ENCODE measurements at places on chromosomes 1 and 21.

GRCh38 chr1:163145435-163145834 is 57.3 kb downstream of the RGS5 start:
- DNase-seq: no peak

- DNase-seq: no peak
Measured at GRCh38 chr1:196481616-196482015, 126.6 kb downstream of the KCNT2 start.

DNA sequence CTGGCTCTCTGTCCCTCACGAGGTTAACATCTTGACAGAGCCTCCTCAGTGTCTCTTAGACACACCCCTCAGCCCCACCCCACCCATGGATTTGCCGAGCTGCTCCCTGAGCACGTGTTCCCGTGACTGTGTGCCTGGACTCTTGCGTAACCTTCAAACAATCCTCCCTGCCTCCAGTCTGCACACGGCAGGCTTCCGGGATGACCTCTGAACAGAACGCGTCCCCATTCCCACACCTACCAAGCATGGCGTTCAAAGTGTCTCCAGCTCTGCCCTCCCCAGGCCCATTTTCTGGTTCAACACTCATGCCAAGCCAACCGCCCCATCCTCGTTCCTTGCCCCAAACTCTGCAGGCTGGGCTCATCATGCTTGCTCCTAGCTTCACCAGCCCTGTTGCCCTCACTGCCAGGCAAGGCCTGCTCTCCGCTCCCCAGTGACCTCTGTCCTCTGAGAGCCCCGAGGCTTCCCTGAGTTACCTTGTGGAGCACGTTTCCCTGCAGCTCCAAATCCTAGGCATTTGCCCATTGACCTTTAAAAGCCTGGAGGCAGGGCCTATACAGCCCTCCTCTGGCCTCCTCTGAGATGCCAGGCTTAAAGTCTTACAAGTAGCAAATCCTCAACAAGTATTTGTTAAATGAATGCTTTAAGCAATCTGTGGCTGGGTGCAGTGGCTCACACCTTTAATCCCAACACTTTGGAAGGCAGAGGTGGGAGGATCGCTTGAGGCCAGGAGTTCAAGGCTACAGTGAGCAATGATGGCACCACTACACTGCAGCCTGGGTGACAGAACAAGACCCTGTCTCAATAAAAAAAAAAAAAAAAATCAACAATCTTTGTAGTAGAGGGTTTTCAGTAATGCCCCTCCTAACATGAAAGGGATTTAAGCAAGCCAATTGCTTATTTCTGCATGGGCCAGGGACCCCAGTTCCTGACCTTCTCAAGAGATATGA is 5.0 kb downstream of the AGT start:
- no peak for DNase-seq

DNA sequence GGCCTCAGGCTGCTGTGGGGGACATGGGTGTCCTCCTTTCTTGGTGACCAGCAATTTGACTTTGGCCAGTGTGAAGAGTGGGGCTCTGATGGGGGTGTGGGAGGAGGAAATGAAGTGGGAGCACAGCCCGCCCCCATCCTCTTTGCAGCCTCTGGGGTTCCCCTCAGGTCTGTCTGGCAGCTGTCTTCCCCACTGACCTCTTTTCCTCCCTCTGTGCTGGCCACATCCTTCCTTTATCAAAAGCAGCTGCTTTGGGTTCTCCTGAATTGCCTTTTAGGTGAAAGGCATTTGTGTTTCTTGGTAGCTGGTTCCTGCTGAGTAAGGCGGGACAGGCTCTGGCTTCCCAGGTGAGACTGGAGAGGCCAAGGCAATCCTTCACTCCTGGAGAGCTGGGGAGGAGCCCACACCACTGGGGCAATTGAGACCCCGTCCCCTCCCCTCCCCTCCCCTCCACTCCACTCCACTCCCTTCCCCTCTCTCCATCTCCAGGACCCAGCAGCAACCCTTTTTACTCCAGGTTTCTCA is 24.9 kb downstream of the PCAT6 start:
- no peak for DNase-seq

DNA sequence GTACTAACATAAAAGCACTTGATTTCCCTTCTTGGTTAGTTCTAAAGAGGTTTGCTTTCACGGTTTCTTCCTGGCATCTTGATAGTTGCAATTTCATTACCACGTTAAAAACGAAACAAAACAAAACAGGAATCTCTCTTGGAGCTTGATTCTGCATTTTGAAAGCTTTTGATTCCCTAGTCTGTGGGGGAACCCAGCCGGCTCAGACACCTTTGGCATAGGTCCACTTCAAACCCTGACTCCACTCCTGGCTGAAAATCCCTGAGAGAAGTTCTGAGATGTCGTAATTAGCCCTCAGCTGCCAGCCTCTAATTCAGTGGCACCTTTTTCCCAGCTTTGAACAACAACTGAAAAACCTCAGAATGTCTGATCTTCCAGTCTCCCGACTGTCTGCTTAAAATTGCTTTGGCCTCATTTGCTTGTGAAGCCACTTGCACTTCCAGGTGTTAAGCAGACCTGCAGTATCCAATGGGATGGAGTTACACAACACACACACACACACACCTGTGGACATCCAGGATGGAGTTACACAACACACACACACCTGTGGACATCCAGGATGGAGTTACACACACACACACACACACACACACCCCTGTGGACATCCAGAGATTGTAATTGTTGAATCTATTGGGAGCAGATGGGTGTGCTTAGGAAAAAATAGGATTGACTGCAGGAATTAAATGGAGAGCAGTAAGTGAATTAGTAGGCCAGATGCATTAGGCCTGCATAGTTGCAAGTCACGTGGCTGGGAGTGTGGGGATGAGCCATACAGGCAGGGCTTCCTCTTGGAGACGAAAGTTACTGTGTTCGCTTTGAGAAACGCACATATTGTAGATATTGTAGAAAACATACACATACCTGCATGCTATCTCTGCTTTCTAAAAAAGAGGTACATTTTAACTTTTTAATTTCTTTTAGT is 285.6 kb upstream of the FMN2 start:
- no peak for DNase-seq

DNA sequence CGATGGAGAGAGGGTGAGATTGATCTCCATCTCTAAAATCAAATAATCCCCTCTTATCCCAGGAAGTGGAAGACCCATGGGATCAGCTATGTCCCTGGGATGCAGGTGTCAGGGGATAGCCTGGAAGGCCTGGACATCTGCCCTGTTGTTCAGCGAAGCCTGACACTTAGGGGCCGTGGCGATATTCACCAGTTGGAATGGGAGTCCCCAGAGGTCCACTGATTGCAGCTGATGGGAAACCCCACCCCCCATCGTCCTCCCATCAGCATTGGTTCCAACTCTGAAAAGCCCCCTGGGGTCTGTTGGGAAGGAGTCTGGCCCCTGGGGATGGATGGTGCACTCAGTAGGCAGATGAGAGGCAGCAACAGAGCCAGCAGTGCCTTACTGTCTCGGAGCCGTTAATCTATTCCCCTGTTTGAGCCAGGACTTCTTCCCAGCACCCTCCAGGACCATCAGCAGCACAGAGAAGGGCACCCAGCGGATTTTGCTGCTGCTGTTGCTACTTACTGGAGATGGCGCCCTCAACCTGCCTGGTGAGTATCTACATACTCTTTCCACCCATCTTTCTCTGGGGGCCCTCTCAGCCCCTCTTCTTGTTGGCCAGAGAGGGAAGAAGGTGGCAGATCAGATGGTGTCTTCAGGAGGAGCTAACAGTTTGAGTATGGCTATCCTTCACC is 13.4 kb downstream of the CATSPER4 start:
- DNase-seq: no peak

DNA sequence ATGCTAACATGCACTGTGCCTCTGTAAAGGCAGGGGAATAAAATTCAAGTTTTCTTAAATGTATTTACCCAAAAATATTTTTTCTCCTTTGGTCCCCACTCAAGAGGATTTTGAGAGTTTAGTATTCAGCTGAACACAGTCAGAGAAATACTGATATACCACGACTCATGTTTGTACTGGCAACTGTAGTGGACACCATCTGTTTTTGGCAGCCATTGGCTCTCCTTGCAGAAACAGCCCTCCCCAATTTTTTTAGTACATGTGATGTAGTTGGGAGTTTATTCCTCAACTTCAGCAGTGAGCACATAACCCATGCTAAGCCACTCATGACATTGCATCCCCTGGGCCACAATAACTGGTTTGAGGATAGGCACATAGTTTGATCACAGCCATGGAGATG is 154.8 kb upstream of the POU3F1 start:
- no peak for DNase-seq

DNA sequence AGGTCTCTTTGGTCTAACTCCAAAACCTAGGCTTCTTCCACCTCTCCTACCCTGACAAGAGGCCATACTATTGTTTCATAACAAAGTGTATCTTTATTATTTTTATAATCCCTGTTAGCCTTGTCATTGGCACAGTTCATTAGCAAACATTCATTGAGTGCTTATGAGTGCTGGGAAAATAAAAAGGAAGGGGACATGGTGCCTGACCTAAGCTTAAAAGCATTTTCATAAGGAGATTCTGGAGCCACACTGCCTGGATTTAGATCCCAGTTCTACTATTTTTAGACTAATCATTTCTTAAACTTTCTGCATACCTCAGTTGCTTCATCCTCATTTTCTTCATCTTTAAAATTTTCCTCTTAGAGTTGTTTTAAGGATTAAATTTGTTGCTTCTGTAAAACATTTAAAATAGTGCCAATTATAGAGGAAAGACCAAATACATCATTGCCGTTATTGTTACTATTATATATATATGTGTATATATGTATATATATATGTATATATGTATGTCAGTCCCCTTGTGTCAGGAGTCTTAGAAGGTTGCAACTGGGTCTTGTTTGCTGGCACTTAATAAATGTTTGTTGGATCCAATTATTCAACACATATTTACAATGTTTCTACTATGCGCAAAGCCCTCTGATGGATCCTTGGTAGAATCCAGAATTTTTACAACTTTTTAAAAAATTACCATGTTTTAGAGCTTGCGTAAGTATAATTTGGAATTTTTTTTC is 250.9 kb upstream of the SGIP1 start:
- DNase-seq: no peak

- DNase-seq: no peak
Measured at GRCh38 chr1:75125161-75125726, 8.9 kb upstream of the LHX8 start.

DNA sequence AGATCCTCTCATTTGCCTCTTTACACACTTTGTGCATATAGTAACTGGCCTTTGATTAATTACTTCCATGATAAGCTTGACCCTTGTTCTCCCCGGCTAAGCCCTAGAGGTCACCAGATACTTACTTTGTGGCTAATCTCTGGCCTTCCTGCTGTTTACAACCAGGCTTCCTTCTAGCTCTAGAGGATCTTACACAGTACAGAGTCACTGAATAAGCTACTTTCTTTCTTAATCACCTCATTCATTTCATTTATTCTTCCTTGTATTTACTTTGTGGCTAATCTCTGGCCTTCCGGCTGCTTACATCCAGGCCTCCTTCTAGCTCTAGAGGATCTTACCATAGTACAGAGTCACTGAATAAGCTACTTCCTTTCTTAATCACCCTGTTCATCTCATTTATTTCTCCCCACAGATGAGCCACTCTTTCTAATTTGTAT is 144.3 kb upstream of the C1orf21 start:
- no peak for DNase-seq

DNA sequence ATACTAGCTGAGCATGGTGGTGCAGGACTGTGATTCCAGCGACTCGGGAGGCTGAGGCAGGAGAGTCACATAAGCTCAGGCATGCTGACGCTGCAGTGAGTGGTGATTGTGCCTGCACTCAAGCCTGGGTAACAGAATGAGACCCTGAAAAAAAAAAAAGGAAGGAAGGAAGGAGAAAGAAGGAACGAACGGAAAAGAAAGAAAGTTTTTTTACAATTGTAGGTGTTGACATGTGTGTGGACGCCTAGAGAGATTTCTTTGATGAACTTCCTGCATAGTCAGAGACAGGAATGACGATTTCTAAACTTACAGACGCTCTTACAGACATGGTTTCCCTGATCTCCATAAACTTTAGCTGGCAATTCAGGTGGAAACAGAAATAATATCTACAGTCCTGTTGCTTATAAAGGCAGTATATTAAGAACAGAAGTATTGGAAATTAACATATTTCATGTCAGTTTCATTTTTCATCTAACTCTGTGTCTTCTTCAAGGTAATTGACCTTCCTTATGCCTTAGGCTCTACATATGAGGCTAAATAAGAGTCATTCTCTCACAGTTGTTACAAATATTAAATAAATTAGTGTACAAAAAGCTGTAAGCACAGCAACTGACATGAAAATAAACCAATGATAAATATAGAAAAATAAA is 4.1 kb downstream of the SAMSN1 start:
- DNase-seq: no peak

GRCh38 chr1:1332774-1333480 is 1.8 kb downstream of the TAS1R3 start:
- DNase-seq: no peak
